Calu3 (cell line): ENCODE measurements at places on chromosomes 6 and 20. TPM values are rescaled to one million over a fixed set of nuclear protein-coding genes. Genes with fewer than 3 reads are reported as not detected.

Gene PXDC1
- total RNA-seq, result 15.0 and 18.2 TPM in 2 replicates

Gene PKIB
- 11.8 and 17.2 TPM in 2 replicates for total RNA-seq

Gene SLPI
- 270 and 446 TPM in 2 replicates for total RNA-seq

DNA sequence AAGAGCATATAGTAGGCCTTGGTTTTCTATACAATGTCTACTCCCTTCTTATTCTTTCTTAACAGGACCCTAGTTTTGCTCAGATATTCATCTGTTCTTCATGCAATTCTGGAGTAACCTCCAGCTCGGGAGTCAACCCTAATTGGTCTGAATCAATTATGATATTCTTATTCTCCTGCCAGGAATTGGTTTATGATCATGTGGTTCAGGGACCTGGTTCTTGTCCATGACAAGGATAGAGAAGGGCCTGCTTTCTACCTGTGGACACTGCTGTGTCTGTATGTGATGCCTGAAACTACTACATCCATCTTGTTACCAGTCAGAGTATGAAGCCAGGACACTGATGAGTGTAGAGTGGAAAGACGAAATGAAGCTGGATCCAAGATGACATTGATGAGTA is 24.4 kb upstream of the FAM184A start:
- no peaks in the 10 kb centered on the region for H3K4me1 ChIP-seq
- H3K36me3 ChIP-seq, result no peaks in the 10 kb centered on the region
- no peak overlapping the region for H3K27ac ChIP-seq
- no peak overlapping the region for H3K4me3 ChIP-seq
- no peak for DNase-seq

DNA sequence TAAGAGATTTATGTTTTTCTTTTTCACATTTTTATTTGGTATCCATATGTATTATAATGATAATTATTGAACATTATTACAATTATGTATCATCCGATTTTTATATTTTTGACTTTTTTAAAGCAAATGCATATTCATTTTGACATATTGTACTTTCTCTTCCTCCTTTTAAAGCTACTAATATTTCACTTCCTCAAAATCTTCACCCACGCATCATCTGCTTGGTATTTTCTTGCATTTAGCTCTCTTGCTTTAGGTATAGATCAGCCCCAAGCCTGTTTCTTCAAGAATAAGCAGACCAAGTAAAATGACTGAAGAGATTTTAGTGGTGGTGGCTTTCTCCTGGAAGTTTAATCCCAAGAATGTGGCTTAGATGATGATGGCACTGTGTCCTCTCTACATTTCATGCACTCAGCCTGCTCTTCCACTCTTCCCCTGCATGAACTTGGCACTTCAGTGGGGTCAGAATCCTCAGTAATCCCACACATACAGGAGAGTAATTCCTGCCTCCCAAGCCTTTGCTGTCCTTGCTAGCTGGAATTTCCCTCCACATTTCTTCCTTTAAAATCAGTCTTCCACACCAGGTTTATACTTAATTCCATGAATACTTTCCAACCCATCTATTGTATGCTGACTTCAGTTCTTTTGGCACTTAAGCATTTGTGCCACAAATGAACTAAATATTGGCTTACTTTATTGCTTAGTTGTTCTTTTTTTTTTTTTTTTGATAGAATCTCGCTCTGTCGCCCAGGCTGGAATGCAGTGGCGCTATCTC is 8.2 kb downstream of the NCOA7 start:
- no peaks in the 10 kb centered on the region for H3K27me3 ChIP-seq
- no peak overlapping the region for H3K4me3 ChIP-seq
- peaks cover 4% of the 10 kb centered on the region for H3K36me3 ChIP-seq
- DNase-seq, result no peak
- H3K4me1 ChIP-seq, result peaks cover 30% of the 10 kb centered on the region

GRCh38 chr20:49149281-49150045 is 38.7 kb downstream of the STAU1 start:
- peak overlapping the region; percentile 19 for H3K27ac ChIP-seq
- H3K27me3 ChIP-seq, result no peaks in the 10 kb centered on the region
- no peaks in the 10 kb centered on the region for H3K4me1 ChIP-seq
- no peak for DNase-seq
- H3K36me3 ChIP-seq, result peaks cover 79% of the 10 kb centered on the region

- no peaks in the 10 kb centered on the region for H3K27me3 ChIP-seq
- no peak overlapping the region for H3K27ac ChIP-seq
- DNase-seq, result no peak
- H3K4me1 ChIP-seq, result peaks cover 1% of the 10 kb centered on the region
- H3K4me3 ChIP-seq, result no peak overlapping the region
These were observed 292.7 kb downstream of the ZFAND3 start for GRCh38 chr6:38112181-38112580.

DNA sequence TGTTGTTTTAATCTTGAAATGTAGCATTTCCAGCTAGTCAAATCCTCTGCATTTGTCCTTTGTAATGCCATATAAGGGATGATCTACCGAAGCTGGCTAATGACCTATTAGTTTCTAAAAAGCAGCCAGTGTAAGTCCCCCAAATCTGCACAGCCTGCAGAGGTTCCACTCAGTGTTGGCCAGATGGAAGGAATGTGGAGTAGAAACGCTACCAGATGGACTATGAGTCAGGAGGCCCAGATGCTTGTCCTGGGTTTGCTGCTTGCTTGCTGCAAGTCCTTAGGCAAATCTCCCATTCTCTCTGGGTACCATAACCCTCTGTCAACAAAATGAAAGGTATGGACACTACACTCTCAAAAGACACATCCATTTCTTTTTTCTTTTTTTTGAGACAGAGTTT is 149.8 kb downstream of the BTBD9 start:
- H3K27ac ChIP-seq, result no peak overlapping the region
- H3K27me3 ChIP-seq, result no peaks in the 10 kb centered on the region
- H3K4me3 ChIP-seq, result no peak overlapping the region
- H3K36me3 ChIP-seq, result no peaks in the 10 kb centered on the region
- no peak for DNase-seq

DNA sequence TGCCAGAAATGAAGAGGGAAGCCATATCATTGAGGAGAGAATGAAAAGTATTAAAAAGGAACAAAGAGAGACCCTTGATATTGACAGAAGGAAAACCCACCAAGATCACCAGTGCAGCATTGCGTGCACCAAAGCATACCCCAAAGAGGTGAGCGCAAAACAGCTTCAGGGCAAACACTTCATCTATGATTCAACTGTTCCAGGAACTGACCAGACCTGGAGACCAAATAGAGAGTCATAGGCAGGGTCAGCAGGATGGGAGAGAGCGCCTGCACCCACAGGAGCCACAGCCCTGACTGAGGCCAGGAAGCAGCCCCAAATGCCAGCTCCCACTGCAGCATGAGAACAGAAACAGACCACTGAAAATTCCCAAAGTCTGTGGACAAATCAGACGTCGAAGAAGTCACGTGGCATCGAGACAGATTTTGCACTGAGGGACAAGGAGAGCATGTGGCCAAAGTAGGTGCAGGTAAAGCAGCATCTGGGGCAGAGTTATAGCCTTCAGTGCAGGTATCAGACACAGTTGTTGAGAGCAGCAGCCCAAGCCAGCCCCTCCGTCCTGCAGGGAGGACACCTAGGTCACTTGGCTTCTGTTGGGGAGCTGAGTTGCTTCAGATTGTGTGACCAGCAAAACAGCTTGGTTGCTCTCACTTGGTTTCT is 29.3 kb downstream of the CHRNA4 start:
- no peaks in the 10 kb centered on the region for H3K4me1 ChIP-seq
- H3K36me3 ChIP-seq, result peaks cover 5% of the 10 kb centered on the region
- DNase-seq, result no peak
- no peak overlapping the region for H3K4me3 ChIP-seq
- peaks cover 100% of the 10 kb centered on the region for H3K27me3 ChIP-seq
- no peak overlapping the region for H3K27ac ChIP-seq

GRCh38 chr6:114997813-114998292 is 655.0 kb upstream of the HS3ST5 start:
- no peaks in the 10 kb centered on the region for H3K27me3 ChIP-seq
- no peaks in the 10 kb centered on the region for H3K4me1 ChIP-seq
- H3K4me3 ChIP-seq, result no peak overlapping the region
- H3K36me3 ChIP-seq, result no peaks in the 10 kb centered on the region

DNA sequence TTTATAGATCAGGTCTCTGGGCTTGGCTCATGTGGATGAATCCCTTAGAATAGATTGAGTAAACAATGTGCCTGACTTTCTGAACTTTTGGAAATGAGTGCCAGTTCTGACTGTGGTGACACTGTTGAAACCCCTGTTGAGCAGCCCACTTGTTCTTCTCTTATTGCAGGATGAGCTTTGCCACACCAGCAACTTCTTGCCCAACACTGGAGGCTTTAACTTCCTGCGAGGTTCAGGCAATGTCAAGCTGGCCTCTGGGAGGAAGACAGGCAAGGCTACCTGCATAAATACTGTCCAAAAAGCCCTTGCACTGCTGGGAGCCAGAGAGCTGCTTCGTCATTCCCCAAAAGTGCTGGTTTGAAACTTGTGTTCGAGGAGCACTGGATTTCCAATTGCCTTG is 32.8 kb upstream of the SMIM8 start:
- no peak for DNase-seq
- H3K27me3 ChIP-seq, result peaks cover 36% of the 10 kb centered on the region
- H3K4me3 ChIP-seq, result no peak overlapping the region

DNA sequence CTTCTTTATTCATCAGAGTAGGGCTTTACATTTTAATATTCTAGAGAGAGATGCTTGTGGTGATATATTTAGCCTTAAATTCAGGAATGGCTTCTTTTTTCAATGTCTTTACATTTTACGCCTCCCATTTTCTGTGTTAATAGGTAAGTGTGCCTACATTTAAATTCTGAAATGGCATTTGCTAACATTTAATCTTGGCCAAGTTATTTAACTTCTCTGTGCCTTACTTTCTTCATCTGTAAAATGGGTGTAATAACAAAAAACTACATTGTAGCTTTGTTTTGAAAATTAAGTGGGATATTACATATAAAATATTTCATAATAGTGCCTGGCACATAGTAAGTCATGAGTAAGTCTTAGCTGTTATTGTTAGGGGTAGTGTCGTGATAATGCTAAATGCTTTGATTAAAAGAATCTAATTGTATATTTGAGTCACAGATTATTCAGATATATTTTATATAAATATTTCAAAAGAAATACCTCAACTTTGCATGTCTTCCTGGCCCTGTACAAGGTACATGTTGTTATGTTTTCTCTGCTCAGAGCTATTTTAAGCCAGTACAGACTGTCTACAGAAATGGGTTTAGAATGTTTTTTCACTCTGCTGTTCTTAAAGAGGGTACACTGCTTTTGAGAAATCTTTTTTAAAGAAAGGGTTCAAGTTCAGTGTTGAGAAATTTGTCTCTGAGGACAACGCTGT is 18.8 kb downstream of the CARMIL1 start:
- no peaks in the 10 kb centered on the region for H3K36me3 ChIP-seq
- no peak for DNase-seq
- H3K27me3 ChIP-seq, result no peaks in the 10 kb centered on the region
- H3K27ac ChIP-seq, result no peak overlapping the region
- peaks cover 62% of the 10 kb centered on the region for H3K4me1 ChIP-seq

DNA sequence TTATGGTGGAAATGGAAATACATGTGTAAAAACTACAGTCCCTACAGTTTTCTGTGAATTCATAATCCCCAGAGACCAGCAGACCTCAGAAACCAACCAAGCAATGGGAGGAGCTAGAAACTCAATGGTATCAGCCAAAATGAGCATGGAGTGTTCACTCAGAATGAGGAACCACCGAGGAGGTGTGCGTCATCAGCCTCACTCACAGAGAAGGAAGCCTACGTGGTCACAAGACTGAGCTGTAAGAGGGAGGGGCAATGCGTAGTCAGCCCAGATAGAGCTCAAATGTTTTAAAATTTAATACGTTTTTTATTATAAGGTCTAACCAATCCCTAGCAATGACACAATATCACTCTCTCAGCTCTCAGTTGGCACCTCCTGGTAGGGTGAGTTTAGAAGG is 17.4 kb downstream of the MYLK4 start:
- DNase-seq, result no peak
- no peaks in the 10 kb centered on the region for H3K27me3 ChIP-seq
- H3K36me3 ChIP-seq, result no peaks in the 10 kb centered on the region
- H3K27ac ChIP-seq, result no peak overlapping the region
- no peak overlapping the region for H3K4me3 ChIP-seq

GRCh38 chr6:139587469-139587868 is 213.0 kb upstream of the CITED2 start:
- H3K36me3 ChIP-seq, result peaks cover 6% of the 10 kb centered on the region
- peaks cover 63% of the 10 kb centered on the region for H3K4me1 ChIP-seq
- no peak for DNase-seq
- peak overlapping the region; percentile 19 for H3K4me3 ChIP-seq

DNA sequence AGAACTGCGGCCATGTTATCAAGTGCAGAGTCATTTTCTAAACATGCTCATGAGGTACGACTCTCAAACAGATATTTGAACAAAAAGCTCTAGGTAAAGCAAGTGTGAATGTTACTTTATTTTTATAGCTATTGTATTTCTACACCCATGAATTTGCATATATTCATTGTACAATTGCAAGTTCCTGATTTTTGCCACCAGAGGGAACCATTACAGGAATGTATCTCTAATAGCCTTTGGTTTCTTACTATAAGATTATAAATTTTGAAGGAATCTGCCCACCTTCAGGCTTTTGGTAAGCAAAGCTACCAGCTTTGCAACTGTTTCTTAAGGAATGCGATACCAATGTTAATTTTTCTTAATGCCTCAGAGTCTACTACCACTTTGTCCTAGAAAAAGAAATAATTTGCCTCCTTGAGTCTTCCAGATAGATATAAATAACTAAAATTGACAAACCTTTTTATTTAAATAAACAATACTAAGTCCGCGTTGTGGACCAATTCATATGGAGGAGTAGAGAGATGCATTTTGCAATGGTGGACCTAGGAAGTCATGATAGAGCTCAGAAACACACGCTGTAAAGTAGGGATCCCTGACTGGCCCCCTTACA is 125.4 kb upstream of the SAMD5 start:
- H3K27me3 ChIP-seq, result no peaks in the 10 kb centered on the region
- no peaks in the 10 kb centered on the region for H3K4me1 ChIP-seq
- H3K4me3 ChIP-seq, result no peak overlapping the region
- no peak for DNase-seq
- no peaks in the 10 kb centered on the region for H3K36me3 ChIP-seq
- no peak overlapping the region for H3K27ac ChIP-seq

DNA sequence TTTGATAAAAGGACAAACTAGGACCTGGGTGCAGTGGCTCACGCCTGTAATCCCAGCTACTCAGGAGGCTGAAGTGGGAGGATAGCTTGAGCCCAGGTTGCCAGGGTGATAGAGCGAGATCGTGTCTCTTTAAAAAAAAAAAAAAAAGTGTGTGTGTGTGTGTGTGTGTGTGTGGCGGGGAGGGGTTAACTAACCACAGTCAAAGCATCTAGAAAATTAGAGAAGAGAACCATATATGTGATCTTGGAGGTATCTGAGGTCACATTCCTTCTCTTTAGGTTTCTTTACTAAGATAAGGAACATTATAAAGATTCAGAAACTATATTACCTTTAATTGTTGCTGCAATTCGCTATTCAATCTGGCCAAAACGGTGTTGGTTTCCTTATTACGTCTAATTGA is 80.9 kb downstream of the REPS1 start:
- no peaks in the 10 kb centered on the region for H3K4me1 ChIP-seq
- no peak overlapping the region for H3K4me3 ChIP-seq
- DNase-seq, result no peak
- H3K27me3 ChIP-seq, result no peaks in the 10 kb centered on the region
